Osteocyte (in vitro differentiated cells): ENCODE measurements at places on chromosomes 7 and 10. TPM values are rescaled to one million over a fixed set of nuclear protein-coding genes. Genes with fewer than 3 reads are reported as not detected.

DNA sequence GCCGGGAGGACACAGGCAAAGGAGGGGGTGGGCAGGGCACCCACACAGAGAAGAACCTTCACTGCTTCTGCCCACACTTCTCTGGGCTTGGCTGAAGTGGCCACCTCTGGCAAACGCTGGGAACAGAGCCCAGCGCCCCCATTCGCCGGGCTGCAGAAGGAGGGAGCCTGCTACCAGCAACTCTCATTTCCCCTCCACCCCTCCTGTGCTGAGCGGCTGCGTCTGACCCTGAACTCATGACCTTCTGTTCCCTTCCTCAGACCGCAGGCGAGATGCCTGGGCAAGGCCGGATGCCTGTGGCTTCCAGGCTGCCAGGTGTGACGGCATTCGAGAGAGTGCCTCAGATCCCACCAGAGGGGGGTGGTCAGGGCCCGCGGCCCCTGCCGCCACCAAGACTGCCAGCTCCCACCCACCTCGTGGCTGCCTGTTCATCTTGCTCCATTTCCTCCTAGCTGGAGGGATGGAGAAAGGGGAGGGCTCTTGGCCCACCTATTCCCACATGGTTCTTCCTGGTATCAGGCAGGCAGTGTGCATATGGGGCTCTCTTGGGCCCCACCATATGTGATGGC lies 19.8 kb downstream of the DNAJB12 start:
- peak; percentile 96 for DNase-seq
- H3K36me3 ChIP-seq, result peaks cover 11% of the 10 kb centered on the region
- peak overlapping the region; percentile 41 for H3K4me3 ChIP-seq

GRCh38 chr10:21011433-21012018 lies 114.4 kb upstream of the NEBL start:
- DNase-seq, result no peak
- no peaks in the 10 kb centered on the region for H3K36me3 ChIP-seq
- H3K4me1 ChIP-seq, result no peaks in the 10 kb centered on the region
- H3K27ac ChIP-seq, result no peak overlapping the region

- no peak overlapping the region for H3K4me3 ChIP-seq
- no peaks in the 10 kb centered on the region for H3K36me3 ChIP-seq
- H3K27ac ChIP-seq, result no peak overlapping the region
- H3K27me3 ChIP-seq, result peaks cover 52% of the 10 kb centered on the region
- DNase-seq, result no peak
- H3K4me1 ChIP-seq, result no peaks in the 10 kb centered on the region
Measured at GRCh38 chr10:75592791-75593643, 161.6 kb downstream of the LRMDA start.

GRCh38 chr7:80215734-80216133 lies 81.1 kb downstream of the GNAI1 start:
- H3K4me3 ChIP-seq, result no peak overlapping the region
- H3K4me1 ChIP-seq, result peaks cover 13% of the 10 kb centered on the region
- no peak overlapping the region for H3K27ac ChIP-seq
- H3K36me3 ChIP-seq, result peaks cover 36% of the 10 kb centered on the region

AFAP1L2 gene
- total RNA-seq, result 4.0 and 5.7 TPM in 2 replicates
